PC-3 (cell line): ENCODE measurements at places on chromosomes 1 and 21. TPM values are rescaled to one million over a fixed set of nuclear protein-coding genes. Genes with fewer than 3 reads are reported as not detected.

Gene ACTA1
- 0.80 TPM in 1 of 2 replicates, not detected in the other for total RNA-seq

Gene SMIM11
- total RNA-seq, result 32.5 and 39.8 TPM in 2 replicates

Gene ZNF695
- 14.7 and 15.8 TPM in 2 replicates for total RNA-seq

Gene PPIH
- total RNA-seq, result 81.5 and 103 TPM in 2 replicates

Gene NECTIN4
- total RNA-seq, result 6.8 and 7.0 TPM in 2 replicates

Gene OLIG1
- total RNA-seq, result 2.3 TPM in 1 of 2 replicates, not detected in the other

Gene GPR153
- total RNA-seq, result 98.7 and 113 TPM in 2 replicates
